Stimulated activated CD8-positive, alpha-beta memory T cell treated with anti-CD3 and anti-CD28 coated beads, Interleukin-4, amount 100 ng/mL, for 4 hours (primary cell): ENCODE measurements at places on chromosomes 7 and 10.
A peak's percentile ranks its signal among the peaks of the same experiment; 100 is the strongest.

DNA sequence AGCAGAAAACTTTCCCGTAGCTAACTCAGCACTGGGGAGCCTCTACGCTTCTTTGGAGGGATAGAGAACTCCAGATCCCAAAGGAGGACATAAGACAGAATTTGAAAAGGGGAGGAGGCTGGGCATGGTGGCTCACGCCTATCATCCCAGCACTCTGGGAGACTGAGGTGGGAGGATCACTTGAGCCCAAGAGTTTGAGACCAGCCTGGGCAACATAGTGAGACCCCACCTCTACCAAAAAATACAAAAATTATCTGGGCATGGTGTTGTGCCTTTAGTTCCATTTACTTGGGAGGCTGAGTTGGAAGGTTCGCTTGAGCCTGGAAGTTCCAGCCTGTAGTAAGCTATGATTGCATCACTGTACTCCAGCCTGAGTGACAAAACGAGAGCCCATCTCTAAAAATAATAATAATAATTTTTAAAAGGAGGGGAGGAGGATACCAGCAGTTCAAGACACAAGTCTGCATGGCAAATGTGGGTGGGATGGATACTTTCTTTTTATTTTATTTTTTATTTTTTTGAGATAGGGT is 165.9 kb upstream of the SH2B2 start:
- no peak for DNase-seq

- DNase-seq = peak; percentile 74
These were observed 3.6 kb downstream of the NPM3 start for GRCh38 chr10:101779544-101780186.

GRCh38 chr7:152896217-152896616 is 136.7 kb downstream of the ACTR3B start:
- no peak for DNase-seq

GRCh38 chr7:112546723-112547513 is 66.1 kb downstream of the LSMEM1 start:
- DNase-seq = no peak

DNA sequence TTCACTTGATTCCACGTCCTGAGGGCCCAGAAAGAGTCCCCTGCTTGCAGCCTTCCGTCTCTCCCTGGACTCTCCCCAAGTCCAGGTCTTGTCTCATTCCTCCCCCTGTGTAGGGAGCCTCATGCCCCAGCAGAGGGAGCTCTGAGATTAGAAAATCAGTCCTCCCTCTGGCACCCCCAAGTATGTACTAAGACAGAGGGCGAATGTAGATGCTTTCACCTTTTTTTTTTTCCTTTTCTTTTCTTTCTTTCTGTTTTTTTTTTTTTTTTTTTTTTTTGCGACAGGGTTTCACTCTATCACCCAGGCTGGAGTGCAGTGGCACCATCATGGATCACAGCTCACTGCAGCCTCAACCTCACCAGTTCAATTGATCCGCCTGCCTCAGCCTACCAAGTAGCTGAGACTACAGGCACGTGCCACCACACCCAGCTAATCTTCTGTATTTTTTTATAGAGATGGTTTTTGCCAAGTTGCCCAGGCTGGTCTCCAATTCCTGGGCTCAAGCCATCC is 10.3 kb downstream of the SFXN3 start:
- DNase-seq = peak; percentile 47

DNA sequence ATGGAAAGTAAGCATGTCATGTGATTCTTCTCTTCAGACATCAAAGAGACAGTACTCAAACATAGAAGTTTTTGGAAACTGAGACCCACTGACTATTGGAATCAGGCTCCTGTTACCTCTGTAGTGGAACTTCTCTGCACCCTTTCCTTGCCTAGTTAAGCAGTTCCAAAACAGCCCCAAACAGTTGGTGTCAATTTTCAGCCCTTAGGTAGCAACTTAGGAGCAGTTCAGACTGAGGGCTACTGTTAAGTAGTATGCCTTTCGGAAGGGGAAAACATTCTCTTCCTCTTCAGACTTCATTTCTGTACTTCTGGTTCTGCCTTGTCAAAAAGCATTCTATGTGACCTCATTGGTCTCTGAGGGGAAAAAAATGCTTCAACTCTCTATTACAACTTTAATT is 85.7 kb downstream of the ZNF277 start:
- DNase-seq = no peak

GRCh38 chr7:71191771-71192170 is 59.8 kb downstream of the GALNT17 start:
- no peak for DNase-seq

DNA sequence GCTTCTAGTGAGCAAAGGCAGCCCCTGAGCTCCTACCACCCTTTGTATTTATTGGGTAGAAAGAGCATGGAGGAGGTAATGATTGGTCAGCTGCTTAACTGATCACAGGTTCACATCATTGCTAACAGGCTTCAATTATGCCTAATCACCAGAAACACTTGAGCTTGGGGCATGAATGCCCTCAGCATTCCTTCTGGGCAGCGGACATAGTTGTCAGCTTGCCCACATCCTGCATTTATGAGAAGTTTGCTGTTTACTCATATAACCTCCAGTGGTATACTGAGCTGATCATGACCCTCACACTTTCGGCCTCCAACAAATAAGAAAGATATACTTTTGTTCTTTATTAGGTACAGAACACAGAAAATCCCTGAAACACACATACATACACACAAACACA is 140.3 kb upstream of the ODAD2 start:
- no peak for DNase-seq

DNA sequence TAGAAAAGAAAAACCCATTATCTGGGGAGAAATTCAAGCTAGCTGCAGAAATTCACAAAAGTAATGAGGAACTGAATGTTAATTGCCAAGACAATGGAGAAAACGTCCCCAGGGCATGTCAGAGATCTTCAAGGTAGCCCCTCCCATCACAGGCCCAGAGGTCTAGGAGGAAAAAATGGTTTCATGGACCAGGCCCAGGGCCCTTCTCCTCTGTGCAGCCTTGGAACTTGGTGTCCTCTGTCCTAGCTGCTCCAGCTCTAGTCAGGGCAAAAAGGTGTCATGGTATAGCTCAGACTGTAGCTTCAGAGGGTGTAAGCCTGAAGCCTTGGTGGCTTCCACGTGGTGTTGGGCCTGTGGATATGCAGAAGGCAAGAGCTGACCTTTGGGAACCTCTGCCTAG is 411.8 kb downstream of the ADRA2A start:
- DNase-seq = no peak

DNA sequence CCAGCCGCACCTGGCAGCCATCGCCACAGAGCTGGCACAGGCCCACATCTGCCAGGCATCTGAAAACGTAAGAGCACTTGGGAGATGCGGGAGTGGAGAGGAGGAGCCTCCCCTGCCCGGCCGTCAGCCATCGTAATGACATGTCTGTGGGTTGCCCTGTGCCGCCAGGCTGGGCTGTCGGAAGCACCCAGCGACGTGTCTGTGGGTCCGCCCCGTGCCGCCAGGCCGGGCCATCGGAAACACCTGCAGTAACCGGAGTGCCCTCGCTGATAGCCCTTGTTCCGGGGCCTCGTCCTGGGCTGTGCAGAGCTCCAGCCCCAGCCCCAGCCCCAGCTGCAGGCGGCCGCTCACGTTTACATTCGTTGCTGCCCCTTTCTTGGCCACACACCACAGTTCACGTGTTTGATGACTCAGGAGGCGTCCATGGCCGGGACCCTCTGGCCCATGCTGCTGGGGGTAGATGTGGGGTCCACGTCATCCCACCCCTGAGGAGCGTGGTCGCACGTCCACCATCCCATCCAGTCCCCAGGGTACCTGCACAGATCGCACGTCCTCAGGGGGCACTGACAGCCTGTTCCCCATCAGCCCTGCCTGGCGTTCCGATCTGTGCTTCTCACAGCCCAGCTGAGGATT is 30.0 kb upstream of the PRKAR1B start:
- no peak for DNase-seq

DNA sequence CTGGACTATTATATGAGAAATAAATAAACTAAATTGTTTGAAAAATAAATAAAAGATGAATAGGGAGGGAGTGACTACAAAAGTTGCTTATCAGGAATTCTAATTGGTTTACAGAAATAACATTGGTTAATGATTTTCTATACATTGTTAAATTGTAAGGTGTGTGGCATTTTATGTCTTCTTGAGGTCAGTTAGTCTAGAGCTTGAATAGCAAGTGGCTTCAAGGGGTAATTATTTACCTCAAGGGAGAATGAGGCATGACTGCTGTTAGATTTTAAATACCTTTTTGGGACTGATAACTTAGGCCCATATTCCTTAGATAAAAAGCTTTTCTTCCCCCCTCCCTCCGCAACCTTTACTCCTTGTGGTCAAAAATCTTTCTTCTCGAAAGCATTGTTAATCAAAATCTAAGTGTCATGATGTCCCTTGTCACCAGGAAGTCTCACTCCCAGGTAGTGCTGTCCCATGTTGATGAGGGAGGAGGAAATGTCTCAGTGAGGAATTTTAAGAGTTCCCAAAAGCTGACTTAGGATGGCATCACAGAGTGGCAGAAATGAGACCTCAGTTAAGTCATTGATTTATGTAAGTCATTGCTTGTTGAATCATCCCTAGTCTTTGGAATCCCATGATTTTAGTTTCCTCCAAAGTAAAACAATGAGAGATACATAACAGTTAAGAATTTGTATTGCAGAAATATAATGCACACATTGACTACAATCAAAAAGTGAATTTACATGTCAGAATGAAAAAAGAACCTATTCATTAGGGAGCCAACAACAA is 71.5 kb downstream of the MAPK8 start:
- DNase-seq = no peak

- no peak for DNase-seq
These were observed 130.1 kb downstream of the NEBL start for GRCh38 chr10:20767028-20767427.

DNA sequence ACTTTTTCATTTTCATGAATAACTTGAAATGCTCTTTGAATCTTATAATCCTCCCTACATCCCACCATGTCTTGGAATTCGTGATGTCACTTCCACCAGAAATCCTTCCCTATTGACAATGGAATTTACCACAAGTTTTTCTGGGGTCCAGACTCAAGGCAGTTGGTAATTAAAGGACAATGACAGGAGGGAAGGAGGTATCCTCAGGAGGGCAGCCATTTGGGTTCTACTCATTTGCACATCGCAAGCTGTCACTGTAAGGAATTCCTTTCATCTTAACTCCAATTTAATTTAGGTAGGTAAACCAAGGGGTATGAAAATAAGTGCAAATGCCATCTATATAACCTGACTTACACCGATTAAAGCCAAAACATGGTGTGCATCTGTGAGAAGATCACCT is 21.9 kb downstream of the LRRC17 start:
- DNase-seq = no peak

- DNase-seq = no peak
These were observed 80.9 kb downstream of the SORBS1 start for GRCh38 chr10:95480102-95480900.

GRCh38 chr7:99016196-99016595 is 127.7 kb downstream of the SMURF1 start:
- DNase-seq = no peak

GRCh38 chr10:33303988-33304387 is 30.5 kb downstream of the NRP1 start:
- no peak for DNase-seq

GRCh38 chr7:78634093-78634492 is 819.4 kb downstream of the MAGI2 start:
- no peak for DNase-seq

GRCh38 chr7:151964951-151965350 is 8.7 kb downstream of the GALNTL5 start:
- no peak for DNase-seq

- DNase-seq = no peak
These were observed 345.6 kb downstream of the MDFIC start for GRCh38 chr7:115267503-115267902.

- no peak for DNase-seq
These were observed 49.2 kb downstream of the CUL2 start for GRCh38 chr10:35040760-35041501.

DNA sequence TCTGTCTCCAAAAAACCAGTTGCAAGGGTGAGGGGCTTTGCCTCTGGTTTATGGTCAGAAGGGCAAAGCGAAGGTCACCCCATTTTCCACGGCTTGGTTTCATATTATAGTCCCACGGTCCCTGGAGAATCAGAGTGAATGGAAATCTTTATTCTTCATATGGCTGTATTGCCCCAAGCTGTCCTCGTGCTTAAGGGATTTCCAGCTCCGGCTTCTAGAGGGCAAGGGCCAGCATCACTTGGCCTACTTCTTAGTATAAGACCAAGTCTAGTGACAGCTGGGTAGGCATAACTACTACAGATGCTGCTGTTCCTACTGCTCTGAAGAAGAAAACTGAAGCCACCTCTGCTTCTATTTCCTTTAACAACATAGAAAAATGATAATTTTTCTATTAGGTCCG is 63.2 kb downstream of the PARP12 start:
- no peak for DNase-seq

- no peak for DNase-seq
These were observed 1010.0 kb downstream of the XPNPEP1 start for GRCh38 chr10:108913300-108913699.

DNA sequence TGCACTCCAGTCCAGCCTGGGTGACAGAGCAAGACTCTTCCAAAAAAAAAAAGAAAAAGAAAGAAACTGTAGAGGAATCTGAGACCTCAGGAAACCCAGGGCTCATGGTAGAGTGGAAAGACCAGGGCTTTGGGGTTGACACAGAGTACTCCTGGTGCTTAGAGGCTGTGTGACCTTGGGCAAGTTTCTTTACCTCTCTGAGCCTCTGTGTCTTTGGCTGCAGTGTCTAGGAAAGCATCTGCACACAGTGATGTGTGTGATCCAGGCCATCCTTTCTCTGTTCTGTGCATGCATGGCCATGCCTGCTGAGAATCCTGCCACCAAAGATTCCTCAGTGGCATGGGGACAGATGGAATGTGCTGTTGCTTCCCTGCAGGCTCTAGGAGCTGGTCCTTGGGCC is 71.7 kb upstream of the GTF2I start:
- no peak for DNase-seq

GRCh38 chr7:95433952-95434556 is 774 bp downstream of the PON2 start:
- no peak for DNase-seq

DNA sequence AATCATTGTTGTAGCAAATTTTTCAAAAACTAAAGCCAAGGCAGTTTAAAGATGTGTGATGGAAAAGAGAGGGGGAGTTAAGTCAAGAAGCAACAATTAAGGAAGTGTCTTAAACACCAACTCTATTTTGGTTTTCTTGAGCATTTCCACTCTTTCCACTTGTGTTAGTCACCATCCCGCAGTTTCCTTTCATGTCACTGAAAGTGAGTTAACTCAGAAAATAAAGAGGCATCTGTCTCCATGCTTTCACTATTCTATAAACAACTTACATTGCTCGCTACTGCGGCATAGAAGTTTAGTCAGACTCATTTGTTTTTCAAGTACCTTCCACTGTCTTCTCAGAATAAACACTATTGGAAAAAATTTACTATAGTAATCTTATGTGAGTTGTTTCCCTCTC is 284.9 kb upstream of the SEMA3D start:
- no peak for DNase-seq

DNA sequence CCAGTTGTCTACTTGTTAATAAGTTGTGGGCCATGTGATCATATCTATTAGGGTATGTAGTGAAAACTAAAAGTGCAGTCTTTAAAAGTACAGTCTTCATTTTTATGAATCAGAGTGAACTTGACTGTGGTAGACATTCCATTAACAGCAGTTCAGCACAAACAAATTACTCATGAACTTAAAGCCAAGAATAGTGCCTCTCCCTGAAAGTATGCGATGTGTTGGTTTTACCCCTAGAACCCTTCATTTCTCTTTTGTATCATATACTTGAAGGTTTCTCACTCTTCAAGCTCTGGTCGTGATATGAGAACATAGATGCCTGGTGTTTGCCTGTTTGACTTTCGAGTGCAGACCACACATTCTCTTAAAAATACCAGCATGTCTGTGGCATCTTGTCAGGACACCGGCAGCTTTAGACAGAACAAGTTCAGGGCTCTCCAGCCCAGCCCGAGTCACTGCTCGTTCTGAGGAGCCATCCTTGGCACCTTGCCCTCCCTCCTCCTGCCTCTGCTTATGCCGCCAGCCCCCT is 159.3 kb downstream of the LCOR start:
- DNase-seq = no peak
